ENCODE measurements at places on chromosomes 4 and X.

DNA sequence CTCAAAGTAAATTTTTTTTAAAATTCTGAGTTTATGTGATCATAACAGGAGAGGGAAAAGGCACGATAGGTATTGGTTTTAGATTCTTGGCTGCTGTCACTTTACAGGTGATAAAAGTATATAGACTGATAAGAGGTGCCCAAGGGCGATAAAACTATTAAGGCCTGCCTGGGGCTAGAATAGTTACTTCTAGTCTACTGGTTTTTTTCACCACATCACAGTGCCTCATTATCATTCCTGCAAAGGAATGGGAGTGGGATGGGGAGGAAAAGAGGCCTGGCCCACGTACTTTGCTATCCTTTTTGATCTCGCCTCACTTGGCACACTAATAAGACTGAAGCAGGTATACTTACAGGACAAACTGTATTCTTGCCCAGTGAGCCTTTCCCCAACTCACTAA lies 46.6 kb downstream of the CXorf58 start:
- no peak for DNase-seq

DNA sequence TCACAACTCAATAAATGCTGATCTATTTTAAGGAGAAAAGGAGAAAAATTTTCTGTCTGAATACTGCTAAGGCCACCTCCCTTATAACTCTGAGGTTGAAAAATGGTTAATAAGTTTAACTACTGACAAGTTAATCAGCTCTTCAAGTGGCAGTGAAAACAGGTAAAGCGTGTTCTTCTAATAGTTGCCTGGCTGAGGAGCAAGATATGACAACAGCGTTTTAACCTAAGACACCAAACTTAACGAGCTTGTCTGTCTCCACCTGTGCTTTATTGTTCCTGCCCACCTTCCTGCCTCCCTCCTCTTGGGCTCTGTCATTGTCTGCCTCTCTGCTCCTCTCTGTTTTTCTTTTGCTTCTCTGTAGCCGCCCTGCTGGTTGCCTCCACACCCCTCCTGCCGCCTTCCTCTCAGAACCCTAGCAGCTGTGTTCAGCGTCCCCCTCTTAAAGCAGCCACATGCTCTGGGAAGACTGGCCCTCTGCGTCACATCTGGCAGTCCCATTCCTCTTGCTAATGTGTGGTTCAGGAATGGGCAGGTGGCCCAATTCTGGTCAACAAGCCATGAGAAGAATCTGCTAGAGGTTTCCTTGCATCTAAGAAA lies 4.3 kb upstream of the TSPAN5 start:
- no peak for DNase-seq

DNA sequence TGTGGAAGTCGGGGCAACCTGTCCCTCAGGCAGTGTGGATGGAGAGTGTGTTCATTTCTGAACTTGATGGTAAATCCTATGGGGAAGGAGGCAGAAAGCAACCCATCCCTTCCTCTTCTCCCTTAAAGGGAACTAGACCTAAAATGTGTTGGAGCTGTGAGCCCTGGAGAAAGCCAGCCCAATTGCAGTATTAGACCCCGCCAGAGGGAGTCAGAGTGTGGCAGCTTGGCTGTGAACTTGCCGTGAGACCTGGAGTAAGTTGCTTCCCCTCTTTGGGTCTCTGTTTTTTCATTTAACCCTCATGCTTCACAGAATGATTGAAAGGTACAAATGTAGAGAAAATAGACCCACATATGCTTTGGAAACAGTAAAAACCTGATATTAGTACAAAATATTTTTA lies 108.7 kb upstream of the PAK3 start:
- DNase-seq = no peak

DNA sequence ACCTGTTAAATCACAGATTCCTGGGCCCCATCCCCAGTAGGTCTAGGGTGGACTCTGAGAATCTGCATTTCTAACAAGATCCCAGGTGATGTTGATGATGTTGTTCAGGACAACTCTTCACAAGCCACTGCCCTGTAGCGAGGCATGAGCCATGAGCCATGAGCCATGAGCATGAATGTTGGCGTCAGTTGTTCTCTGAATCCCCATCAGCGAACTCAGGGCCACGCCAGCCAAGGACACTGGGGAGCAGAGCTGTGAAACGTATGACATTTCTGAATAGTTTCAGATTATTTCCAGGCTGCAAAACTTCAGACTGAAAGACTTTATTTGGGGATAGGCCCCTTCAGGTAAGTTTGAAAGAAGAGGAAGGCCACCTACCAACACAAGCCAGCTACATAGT lies 46.9 kb upstream of the HCCS start:
- no peak for DNase-seq

DNA sequence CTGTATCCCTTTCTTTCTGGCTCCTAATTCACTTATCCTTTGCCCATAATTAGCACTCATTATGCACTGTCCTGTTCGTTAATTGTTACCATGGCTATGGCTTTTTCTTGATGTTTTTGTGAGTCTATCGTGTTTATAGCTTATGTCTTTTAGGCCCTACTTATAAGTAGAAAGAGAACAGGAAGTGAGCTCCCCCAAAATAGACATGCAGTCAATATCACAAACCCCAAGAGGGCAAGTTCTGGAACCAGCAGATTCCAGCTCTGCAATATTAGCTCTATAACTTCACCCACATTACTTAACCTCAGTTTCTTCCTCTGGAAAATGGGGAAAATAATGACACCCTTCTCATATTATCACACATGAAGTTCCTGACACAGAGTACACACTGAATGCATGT lies 7.4 kb upstream of the HS3ST1 start:
- no peak for DNase-seq

GRCh38 chrX:116657071-116657470 lies 194.3 kb upstream of the CT83 start:
- no peak for DNase-seq

GRCh38 chr4:35757836-35758235 lies 486.5 kb downstream of the ARAP2 start:
- DNase-seq = no peak

DNA sequence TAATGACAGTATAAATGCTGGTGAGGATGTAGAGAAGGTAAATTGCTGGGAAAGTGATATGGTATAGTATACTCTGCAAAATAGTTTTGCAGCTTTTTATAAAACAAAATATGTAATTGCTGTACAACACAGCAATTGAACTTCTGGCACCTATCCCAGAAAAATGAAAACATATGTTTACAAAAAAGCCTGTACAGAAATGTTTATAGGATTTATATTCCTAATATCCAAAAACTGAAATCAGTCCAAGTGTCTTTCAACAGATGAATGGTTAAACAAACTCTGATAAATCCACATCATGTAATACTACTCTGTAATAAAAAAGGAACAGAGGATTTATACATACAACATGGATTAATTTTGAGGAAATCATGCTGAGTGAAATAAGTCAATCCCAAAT lies 198.4 kb upstream of the ACTRT1 start:
- no peak for DNase-seq

DNA sequence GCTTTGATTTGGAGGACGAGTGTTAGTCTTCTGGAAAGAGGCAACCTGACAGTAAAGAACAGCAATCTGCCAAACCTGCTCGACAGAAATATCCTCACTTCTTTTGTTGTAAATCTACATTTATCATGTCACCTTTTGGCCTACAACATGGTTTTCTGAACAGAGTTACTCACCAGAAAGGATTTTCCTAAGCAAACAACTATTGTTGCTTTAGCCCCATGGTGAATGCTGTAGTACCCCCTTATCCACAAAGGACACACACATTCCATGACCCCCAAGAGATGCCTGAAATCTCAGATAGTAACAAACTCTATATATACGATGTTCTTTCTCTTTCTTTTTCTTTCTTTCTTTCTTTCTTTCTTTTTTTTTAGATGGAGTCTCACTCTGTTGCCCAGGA lies 42.7 kb downstream of the TMEM150C start:
- DNase-seq = no peak

DNA sequence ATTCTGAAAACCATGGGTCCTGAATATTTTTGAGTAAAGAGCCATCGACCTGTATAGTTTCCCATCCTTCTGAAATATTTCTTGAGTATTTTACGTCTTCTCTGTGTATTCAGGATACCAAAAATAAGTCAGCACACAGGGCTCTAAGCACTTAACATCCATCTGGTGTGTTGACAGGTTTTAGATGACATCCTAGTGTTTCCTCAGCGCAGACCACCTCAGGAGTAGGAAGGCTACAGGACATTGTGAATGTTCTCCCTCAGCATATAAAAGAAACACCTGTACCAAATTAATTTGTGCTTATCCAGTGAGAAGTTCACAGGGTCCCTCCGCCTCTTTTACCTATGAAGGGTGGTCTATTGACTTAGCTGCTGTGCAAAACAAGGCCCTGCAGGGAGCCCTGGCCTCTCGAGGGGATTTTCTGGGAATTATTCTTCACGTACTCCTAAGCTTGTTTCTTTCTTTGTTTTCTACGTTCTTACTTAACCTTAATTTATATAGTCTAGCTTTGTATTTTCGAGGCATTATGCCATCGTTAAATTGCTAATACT lies 241.8 kb downstream of the FBXO8 start:
- DNase-seq = no peak

GRCh38 chrX:2897311-2897689 lies 31.8 kb downstream of the ARSD start:
- no peak for DNase-seq

DNA sequence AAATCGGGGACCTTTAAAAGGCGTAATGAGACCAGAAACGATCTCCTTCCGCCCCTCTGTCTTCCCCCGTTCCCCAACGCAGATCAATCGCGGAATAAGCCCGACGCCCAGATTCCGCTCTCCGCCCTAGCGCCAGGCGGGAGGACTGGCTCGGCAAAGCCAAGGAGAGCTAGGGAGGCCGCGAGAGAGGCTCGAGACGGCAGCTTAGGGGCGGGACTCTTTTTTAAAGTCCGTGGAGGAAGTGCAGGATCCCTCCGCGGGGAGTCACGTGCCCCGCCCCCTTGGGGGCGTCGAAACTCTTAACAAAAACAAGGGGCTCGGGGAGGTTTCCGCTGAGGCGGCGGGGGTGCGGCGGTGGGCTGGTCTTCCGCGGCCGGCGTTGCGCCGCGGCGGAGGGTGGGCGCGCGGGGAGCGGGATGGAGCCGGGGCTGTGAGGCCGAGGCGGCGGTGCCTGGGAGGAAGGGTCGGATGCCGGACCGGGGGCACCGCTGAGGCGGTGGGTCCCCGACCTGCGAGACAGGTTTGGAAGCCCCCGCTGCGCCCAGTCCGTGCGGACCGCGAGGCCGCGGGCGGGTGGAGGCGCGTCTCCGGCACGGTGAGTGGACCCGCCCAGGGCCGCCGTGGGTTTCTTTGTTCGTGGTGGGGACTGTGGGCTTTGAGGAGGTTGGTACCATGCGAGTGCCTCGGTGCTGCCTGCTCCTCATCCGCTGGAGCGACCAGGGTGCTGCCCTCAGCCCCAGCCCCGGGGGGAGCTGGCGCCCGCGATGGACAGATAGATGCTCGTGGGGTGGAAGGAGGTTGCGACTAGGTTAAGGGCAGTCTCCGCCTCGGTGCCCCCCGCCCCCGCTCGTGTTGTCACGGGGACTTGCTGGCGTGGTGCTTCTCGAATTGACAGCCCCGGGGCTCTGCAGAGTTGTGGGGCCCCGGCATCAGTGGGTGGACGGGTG lies at the start of gene CCNG2:
Gene CCNG2, plus strand, starts transcription at position 296 of the 947 bp plus-strand sequence. CDS start 1,326 bp downstream, outside the sequence.
- peak; percentile 99 for DNase-seq

DNA sequence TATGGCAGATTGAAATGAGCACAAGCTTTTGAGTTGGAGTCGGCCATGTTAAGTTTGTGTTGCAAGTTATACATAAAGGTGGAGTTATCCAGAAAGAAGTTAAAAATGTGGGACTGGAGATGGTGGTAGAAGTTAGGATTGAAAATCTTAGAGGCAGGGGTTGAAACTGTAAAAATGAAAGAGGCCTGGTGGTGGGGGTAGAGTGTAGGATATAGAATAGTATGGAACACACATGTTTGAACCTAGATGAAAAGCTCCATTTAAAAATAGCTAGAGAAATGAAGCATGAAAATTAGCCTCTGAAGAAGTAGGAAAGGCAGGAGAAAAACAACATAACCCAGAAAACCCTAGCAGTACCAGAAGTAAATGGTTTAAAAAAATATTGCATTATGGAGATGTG lies 131.8 kb upstream of the ENPEP start:
- DNase-seq = no peak

- DNase-seq = no peak
Measured at GRCh38 chr4:170011921-170012628, 14.1 kb downstream of the MFAP3L start.

DNA sequence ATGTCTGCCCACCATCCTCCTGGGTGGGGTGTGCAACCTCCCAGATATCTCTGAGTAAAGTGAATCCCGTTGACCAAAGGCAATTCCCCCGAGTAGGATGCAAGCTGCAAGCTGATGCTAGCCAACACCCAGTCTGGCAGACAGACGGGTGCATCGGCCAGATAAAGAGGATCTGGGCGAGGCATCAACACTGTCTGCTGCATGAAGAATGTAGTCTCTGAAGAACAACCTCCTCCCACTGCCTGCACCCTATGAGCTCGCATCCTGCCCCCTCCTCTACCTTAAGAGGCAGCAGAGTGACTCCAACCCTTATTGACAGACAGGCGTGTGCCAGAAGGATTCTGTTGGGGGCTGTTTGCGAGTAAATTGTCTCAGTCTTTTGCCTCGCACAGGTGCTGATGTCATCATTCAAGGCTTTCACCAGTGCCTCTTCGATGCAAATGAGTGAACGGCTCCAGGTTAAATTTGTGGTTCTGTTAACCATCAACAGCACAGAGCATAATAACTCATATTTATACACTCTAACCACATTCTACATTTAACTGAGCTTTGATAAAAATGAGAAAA lies 546.9 kb downstream of the BCOR start:
- no peak for DNase-seq

GRCh38 chr4:184100297-184100885 lies 117.3 kb downstream of the ENPP6 start:
- DNase-seq = no peak

DNA sequence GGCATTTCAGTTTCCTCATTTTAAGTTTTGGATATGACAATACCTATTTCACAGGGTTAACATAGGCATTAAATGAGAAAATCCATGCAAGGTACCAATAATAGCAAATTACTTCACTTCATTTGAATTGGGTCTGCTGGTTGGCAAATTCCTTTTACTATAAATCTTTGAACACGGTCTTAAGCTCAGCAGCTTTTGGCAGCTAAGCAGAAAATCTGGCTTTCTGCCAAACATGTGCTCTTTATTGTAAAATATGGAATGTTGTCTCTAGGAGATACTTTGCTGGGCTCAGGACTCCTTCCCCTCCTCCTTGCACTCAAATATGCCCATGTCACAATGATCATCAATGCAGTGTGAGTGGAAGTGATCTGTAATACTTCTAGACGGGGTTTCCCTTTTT lies 16.8 kb upstream of the DMP1 start:
- DNase-seq = no peak

DNA sequence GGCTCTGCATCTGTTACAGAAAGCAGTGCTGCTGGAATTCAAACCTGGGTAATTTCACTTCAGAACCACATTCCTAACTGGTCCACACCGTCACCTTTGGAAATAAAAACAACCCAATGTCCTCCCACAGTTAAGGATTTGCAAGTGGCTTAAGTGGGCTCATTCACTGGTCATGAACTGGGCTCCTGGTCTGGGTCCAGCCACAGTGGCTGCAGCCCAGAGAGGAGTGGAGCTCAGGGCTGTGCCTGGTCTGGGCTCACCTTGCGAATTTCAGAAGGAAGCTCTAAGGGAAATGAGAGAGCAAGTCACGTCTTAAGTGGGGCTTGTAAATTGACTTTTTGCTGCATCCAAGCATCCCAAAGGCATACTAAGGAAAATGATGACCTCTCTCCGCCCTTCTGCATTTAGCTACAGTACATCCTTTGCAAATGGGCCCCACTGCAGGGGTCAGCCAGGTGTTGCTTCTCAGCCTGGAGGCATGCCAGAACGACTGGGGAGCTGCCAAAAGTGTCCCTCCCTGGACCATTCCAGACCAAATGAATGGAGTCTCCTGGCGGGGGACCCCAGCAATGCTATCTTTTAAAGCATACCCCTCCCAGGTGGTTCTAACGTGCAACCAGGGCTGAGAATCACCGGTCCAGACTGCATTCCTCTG lies 25.6 kb upstream of the CRMP1 start:
- no peak for DNase-seq
